ENCODE measurements at places on chromosomes 7 and 10.
A peak's percentile ranks its signal among the peaks of the same experiment; 100 is the strongest.

DNA sequence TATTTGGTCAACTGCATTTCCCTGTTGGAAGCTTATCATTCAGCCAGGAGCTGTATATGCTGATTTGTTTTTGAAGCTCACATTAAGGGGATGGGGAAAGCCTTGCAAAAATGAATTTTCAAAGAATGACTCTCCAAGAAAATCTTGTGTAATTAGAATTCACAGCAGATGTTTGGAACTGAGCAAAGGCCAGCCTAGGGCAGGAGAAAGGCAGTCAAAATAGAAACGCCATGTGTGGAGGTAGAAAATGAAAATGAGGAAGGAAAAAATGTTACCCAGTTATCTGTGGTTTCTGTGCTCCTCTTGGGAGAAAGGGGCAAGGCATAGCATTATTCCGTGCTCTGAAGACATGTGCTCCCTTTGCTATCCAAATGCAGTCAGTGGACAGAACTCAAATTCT, 93.5 kb downstream of the NRP1 start:
- no peak for DNase-seq

- DNase-seq = no peak
These were observed 594 bp upstream of the RP9 start for GRCh38 chr7:33109758-33110238.

GRCh38 chr10:132387764-132388210, 9.2 kb upstream of the PWWP2B start:
- DNase-seq = peak; percentile 44

GRCh38 chr10:71486484-71487114, 89.9 kb downstream of the CDH23 start:
- peak; percentile 20 for DNase-seq

DNA sequence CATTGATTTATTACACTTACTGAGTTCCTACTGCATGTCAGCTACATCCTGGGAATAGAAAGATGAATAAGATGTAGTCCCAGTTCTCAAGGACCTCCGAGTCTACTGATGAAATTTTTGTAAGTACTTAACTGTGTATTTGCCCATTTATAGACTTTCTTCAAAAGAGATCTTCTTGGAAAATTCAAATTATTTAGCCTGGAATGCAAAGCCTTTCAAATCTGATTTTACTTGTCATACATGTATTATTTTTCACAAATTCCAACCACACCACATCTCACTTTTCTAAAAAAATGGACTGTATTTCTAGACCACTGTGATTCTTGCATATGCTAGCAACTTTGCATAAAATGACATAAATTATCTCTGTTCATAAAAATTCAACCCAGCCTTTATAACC, 581.3 kb downstream of the ATRNL1 start:
- DNase-seq = no peak

GRCh38 chr10:70578371-70578947, 24.1 kb downstream of the PRF1 start:
- DNase-seq = peak; percentile 60

GRCh38 chr7:105215821-105216220, 172.9 kb downstream of the SRPK2 start:
- no peak for DNase-seq

Measured in stimulated activated CD8-positive, alpha-beta memory T cell treated with anti-CD3 and anti-CD28 coated beads, Interleukin-15, amount 100 ng/mL, for 48 hours (primary cell).